ENCODE measurements at places on chromosomes 2 and 18.

DNA sequence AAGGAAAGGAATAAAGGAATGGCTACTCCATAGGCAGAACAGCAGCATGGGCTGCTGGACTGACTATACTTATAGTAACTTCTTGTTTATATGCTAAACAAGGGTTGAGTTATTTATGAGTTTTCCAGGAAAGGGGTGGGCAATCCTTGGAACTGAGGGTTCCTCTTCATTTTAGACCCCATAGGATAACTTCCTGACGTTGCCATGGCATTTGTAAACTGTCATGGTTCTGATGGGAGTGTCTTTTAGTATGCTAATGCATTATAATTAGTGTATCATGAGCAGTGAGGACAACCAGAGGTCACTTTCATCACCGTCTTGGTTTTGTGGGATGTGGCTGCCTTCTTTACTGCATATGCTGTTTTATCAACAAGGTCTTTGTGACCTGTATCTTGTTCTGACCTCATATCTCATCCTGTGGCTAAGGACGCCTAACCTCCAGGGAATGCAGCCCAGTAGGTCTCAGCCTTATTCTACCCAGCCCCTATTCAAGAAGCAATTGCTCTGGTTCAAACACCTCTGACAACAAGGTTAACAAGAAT, 98.6 kb upstream of the CABLES1 start:
- no peak for DNase-seq

DNA sequence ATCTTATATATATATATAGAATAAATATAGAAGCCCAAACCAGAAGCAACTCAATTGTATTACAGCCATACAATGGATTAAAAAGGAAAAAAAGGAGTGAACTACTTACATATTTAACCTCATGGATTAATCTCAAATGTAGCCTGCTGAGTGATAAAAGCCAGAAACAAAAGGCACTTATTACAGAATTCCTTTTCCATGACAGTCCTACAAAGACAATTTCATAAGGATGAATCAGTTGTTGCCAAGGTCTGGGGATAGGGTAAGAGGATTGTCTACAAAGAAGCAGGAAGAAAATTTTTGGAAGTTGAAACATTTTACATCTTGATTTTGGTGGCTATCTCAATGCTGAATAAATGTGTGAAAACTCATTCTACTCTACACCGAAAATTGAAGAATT, 103.9 kb upstream of the DCC start:
- DNase-seq = peak; percentile 74

DNA sequence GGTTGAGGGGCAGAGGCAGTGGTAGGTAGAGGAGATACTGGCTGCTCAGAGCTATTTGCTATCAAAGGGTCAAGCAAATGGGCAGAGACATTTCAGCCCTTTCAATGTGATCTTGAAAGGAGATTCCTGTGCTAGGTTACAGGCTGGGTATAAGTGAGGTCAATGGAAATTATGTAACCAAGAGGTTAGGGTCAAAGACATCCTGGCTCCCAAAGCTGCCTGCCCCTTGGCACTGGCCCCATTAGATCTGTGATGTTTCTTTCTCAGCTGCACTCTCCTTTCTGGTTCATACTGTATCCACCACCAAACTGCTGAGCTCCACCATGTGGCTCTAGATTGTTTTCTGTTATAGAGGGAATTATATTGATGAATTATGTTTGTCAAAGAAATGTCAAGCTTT, 200.4 kb downstream of the AGPS start:
- DNase-seq = no peak

DNA sequence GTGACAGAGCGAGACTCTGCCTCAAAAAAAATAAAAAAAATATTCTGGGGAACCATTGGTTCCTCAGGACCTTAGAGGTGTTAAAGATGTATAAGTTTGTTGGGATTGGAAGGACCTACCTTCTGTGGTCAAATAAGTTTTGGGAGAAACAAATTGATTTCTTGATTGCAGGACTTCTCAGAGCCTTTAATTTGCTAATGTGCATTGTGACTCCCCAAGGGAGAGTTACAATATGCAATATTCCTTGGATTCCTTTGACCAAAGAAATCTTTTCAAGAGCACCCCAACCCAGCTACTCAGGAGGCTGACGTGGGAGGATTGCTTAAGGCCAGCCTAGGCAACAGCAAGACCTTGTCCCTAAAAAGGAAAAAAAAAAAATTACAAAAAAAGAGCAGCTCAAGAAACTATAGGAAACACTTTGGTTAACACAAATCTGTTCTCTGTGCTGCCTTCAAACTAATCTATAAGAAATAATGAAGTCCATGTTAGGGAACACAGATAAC, 6.5 kb downstream of the NAGK start:
- DNase-seq = no peak

GRCh38 chr2:84970210-84970867, 622 bp upstream of the KCMF1 start:
- DNase-seq = peak; percentile 71

- no peak for DNase-seq
Observed at GRCh38 chr2:34365932-34366331, 766.8 kb upstream of the FAM98A start.

DNA sequence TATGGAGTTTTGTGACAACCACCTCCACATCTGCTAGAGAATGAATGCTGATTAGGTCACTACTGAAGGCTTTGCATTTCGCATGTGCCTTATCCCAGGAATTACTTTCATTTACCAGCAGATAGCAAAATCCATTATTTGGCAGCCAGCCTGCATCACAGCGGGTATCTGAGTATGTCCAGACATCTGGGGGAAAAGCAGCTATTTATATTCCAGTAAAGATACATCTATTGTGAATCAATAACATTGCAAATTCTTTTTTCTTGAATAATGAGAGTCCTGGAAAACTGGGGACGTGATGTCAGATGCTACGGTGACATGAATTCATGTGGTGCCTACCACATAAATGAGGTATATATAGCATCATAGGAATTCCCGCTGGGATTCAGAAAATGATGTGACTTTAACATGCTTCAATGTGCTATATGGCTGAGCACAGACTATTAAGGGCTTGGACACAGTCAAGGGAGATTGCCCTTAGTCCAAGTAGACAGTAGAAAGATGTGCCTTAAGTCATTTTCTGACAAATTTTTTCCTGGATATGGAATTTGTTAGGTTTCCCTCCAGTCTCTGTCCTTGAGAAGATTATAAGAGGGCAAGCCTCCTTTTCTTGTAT, 84.2 kb upstream of the CD302 start:
- DNase-seq = no peak

DNA sequence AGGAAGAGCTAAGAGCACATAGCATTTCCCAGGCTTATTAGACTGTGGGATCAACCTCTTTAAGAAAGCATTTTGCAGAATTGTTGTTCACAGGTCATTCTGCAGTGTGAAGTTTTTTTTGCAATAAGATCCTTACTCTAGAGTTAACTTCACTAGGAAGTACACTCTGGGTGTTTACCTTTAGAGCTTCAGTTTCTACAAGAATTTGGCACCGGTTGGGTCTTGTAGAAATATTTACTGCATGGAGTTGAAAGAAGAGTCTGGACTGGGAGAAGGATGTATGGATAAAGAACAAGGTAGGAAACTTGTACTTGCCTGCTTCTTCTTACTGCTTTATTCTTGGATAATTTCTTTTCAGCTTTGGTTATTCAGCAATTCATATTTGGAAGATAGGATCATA, 944.9 kb upstream of the GYPC start:
- no peak for DNase-seq

- DNase-seq = peak; percentile 80
Observed at GRCh38 chr2:199973703-199974102, 18.3 kb downstream of the MAIP1 start.

DNA sequence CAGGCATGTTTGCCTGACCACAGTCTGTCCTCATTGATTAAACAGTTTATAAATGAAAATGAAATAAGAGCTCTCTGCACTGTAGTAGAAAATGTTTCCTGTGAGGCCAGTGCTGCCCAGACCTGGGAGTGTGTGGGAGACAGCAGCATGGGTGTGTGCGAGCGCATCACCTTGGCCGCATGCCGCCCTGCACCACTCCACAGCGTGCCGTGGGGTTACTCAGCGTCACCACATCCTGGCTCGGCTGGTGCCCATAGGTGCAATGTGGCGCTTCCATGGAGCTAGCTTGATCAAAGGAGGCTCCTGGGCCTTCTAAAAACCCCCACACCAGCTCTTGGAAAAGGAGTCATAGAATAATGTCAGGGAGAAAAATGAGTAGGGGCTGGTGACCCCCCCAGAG, 76.0 kb upstream of the EPC2 start:
- no peak for DNase-seq

DNA sequence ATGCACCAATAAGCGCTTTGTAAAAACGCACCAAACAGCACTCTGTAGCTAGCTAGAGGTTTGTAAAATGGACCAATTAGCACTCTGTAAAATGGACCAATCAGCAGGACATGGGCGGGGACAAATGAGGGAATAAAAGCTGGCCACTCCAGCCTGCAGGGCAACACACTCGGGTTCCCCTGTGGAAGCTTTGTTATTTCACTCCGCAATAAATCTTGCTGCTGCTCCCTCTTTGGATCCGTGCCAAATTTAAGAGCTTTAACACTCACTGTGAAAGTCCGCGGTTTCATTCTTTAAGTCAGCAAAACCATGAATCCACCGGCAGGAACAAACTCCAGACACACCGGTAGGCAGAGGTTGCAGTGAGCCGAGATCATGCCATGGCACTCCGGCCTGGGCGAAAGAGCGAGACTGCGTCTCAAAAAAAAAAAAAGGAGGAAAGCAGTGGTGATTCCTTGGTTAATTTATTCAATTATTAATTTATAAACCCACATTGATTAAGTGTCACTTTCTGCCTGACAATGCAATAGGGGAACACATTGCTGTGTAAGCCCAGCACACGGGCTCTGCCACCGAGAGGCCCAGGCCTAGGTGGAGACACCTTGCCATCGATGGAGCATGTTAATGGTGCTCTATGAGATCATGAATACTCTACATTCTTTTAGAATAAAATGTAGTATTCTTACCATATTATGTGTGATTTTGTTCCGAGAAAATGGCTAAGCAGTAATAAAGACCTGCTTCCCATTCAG, 687.6 kb upstream of the HS6ST1 start:
- no peak for DNase-seq

- no peak for DNase-seq
Observed at GRCh38 chr2:84899304-84900204, 5.9 kb upstream of the TMSB10 start.

- DNase-seq = no peak
Observed at GRCh38 chr2:192957425-192957824, 762.7 kb upstream of the TMEFF2 start.

DNA sequence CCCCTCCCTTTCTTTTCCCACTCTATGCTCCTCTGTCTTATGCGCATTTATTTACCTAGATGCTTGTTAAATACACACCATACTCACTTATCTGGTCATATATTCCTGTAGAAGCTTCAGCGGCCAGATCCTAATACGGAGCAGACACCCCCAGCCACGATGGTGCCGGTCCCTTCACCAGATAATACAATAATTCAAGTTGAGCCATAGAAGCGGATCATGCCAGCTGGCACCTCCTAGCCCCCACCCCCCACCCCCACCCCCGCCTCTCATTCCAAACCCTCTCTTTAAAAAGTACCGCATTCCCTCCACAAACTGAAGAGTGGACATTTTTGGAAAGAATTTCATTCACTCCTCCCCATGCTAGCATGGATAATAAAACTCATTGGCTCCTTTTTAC, 95.2 kb downstream of the BIN1 start:
- no peak for DNase-seq

GRCh38 chr2:26848336-26849055, 564 bp downstream of the DPYSL5 start:
- DNase-seq = peak; percentile 36

GRCh38 chr2:85601771-85602475, 575 bp downstream of the TMEM150A start:
- DNase-seq = peak; percentile 79

DNA sequence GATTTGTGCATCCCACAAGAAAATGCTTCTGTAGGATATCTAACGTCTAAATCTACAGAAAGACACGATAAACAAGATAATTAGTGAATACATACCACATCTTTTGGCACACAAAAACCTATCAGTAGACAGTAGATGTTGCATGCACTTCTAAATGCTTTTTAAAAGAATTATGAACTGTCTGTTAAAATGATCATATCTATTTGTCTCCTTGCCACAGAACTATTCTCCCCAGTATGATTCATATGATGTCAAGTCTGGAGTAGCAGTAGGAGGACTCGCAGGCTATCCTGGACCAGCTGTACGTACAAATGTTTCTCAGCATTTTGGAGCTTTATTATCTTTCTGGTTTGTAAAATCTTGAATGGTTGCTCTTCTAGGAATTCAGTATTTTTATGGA, 12.7 kb downstream of the COL3A1 start:
- DNase-seq = peak; percentile 72

GRCh38 chr2:80496346-80496745, 191.8 kb upstream of the LRRTM1 start:
- DNase-seq = no peak

GRCh38 chr2:212170382-212170781, 368.2 kb downstream of the ERBB4 start:
- no peak for DNase-seq

DNA sequence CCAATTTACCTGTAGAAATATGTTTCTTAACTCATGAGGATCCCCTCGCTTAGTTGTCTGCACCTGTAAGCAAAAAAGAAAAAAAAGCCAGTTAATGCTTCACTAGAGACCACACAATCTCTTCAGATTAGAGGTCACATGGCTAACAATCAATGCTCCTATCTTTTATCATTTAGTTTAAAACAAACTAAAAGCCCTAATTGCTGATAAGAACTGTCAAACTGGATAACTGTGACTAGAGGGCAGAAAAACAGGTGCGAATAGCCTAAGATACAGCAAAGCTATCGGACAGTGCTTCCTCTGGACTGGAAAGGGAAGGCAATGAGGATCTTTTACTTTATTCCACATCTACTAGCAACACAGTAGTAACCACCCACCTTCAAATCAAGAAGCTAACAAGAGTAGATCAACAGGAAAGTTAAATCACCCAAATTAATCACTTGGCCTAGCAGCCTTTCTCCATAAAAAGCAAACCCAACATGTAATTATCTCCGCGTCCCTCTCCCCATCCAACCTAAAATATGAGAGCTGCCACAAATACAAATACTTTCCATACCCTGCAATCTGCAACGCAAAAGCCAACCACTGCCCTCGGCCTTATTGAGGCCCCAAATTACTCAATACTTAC, 734 bp downstream of the SLC25A12 start:
- peak; percentile 47 for DNase-seq

- peak; percentile 84 for DNase-seq
Observed at GRCh38 chr2:102251042-102251848, 60.1 kb upstream of the IL1RL1 start.

DNA sequence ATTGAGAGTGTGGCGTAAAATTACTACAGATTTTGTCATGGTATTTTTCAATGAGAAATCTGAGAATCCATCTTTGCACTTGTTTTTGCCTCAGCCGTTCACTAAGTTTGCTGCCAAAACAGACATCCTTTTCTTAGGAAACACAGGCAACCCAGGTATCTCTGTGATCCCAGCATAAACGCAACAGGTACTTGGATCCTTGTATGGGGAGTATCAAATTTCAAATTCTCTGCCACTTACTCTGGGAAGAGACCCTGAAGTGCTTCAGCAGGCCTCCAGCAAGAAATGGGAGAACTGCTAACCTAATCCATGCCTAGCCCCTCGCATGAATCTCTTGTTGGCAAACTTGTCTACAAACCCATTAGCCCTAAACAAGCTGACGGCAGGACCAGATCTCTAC, 83.1 kb downstream of the BCL11A start:
- no peak for DNase-seq
